ENCODE measurements at places on chromosomes 1 and 21.

DNA sequence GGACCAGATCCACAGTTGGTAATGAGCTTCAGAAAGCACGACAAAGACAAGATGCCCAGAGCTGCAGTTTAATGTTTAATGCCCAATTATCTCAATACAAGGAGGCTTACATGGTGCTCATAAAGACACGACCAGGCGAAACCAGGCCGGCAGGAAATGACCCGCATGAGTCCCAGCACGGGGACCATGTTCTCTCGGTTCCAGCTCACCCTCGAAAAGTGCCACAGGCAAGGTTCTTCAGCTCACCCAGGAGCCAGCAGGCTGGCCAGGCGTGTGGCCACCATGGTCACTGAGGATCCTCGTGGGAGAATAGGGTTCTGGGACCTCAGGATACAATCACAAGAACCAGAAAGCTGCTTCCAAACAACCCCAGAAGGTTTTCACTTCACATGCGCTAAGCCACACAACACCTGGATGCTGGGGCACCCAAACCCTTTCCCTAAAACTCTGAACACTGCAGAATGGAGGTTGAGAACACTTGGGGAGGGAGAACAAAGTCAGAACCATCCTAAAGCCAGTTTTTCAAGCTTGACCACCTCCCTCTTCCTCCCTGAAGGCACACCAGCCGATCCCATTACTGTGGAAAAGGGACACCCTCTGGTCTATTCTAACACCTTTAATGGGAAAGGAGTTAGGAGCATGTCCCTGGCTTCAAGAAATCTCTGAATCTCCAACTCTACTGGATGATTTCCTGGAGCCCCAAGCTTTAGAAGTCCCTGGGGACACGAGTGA is 22.6 kb upstream of the ASAP3 start:
- DNase-seq = no peak

- no peak for DNase-seq
Measured at GRCh38 chr1:63318201-63318979, 4.0 kb upstream of the FOXD3 start.

- DNase-seq = no peak
Measured at GRCh38 chr1:66931590-66931989, 6.8 kb downstream of the MIER1 start.

- no peak for DNase-seq
Measured at GRCh38 chr1:44619261-44619900, 54.9 kb downstream of the TMEM53 start.

GRCh38 chr1:200778766-200779165 is 40.1 kb downstream of the CAMSAP2 start:
- DNase-seq = no peak

- DNase-seq = no peak
Measured at GRCh38 chr1:9369964-9370788, 77.5 kb downstream of the SPSB1 start.

GRCh38 chr21:44590311-44590721 is 2.0 kb downstream of the KRTAP10-6 start:
- DNase-seq = no peak

DNA sequence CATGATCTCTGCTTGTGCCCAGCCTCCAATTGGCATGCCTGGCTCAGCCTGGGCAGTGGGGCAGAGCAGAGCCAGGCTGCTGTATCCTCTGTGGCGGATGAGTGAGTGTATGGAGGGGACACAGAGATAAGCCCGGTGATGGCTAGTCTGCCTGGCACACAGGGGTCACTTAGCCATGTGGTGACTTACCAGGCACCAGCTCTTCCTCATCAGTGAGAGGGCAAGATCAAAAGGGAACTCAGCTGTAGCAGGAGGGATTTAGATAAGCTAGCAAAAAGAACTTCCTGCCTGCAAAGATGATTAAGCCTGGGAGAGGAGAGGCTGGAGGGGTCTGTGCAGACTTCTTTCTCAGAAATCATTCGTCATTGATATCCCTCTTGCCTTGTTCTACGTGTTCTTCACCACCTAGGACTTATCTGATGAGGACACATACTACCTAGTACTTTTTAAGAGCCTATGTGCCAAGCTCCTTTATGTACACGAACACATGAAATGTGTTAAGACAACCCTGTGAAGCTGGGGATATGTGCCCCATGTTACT is 7.9 kb downstream of the KIF21B start:
- DNase-seq = no peak

DNA sequence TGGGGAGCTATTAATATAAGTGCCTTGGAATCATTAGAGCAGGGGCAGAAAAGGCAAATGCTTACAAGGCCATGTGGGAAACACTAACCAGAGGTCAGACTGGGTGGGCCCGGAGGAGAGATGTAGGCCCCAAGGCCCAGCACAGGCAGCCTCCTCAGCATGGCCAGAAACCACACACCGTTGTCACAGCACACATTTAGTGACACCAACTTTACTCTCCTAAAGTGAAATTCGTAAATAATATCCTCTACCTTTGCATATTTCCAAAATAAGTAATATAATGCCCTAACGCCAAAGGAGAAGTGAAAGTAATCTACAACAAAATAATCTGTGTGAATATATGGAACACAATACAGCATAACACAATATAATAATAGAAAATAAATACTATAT is 62.6 kb downstream of the KIF21B start:
- no peak for DNase-seq

GRCh38 chr1:20361805-20362381 is 71.2 kb downstream of the VWA5B1 start:
- no peak for DNase-seq

GRCh38 chr1:176066709-176067108 is 140.4 kb downstream of the COP1 start:
- no peak for DNase-seq

- DNase-seq = no peak
Measured at GRCh38 chr1:234628089-234628488, 18.1 kb upstream of the IRF2BP2 start.

DNA sequence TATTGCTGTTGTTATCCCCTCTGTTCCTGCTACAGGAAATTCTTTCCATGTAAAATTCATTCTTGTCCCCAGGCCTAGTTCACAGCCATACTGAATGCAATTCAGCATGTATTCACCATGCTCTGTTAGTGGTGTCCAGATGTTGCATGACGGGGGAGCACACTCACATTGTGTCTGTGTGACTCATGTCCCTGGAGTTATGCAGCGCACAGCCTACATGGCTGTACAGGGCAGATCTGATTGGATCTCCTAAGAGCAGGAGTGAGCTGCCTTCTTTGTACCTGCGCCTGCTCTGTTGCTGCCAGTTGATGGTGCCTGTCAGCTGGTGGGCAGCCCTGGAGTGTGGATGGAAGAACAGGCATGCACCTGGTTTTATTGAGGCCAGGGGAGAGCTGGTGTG is 17.6 kb downstream of the HTR6 start:
- no peak for DNase-seq

DNA sequence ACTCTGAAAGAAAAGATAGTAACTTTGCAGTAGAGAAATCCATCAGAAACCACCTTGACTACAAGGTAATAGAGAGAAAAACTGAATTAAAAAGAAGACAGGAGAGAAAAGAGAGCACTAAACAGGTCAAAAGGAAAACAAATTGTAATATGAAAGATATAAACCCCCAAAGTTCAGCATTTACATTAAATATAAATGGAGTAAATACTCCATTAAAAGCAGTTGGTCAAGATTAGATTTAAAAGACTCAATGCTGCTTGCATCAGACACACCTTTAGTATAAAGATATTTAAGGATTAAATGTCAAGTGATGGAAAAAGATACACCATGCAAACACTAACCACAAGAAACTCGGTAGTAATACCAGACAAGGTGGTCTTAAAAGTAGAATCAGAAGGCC is 110.5 kb downstream of the PEX14 start:
- DNase-seq = no peak

- no peak for DNase-seq
Measured at GRCh38 chr21:31078216-31078615, 39.9 kb upstream of the KRTAP19-8 start.

GRCh38 chr1:168252204-168252733 is 26.5 kb downstream of the SFT2D2 start:
- DNase-seq = no peak

DNA sequence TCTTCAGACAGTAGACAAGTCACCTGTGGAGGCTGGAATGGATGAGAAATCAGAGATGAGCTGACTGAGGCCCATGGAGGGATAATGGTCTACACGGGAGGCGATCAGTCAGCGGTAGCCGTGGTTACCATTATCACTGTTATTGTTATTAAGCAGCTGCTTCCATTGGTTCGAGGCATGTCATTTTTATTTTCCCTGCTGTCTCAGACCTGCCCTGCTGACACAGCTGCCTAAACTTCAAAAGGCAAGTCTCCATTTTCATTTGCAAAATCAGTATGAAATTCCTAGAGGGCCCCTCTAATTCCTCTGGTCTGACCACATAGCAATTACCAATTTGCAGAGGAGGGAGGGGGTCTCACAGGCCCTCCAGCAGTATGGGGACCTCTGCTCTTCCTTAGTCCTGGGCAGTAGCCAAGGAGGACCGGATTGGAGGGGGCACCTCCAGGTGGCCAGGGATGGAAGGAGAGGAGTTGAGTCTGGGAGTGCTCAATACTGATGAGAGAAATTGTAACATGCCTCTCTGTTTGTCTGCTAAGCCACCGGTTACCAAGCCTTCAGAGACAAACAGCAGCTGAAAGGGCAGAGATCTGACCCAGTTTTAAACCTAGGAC is 184.2 kb downstream of the TRABD2B start:
- DNase-seq = no peak

- DNase-seq = no peak
Measured at GRCh38 chr1:3168678-3169077, 99.7 kb downstream of the PRDM16 start.

- DNase-seq = no peak
Measured at GRCh38 chr1:1069711-1070676, 4.1 kb downstream of the RNF223 start.

- DNase-seq = no peak
Measured at GRCh38 chr1:245205396-245205795, 50.6 kb downstream of the KIF26B start.

DNA sequence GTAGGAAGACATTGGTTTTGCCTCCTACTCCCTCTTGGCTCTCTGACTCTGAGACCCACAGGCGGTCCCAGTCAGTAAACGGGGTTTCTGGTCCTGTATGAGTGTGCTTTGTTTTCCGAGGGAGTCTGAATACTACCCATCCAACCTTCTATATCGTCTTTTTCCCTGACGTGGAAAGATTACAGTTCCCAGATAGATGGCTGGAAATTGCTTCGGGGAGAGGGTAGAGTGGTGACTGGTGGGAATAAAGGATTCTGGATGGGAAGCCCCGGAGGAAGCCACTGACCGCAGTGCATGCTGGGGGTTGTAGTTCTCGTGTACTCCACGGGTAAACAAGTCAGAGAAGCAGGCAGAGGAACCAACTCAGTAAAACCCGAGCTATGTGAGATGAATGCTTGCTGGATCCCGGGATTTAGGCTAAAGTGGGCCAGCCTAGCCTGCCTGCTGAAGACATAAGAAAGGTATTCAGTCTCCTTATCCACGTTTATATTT is 66.2 kb upstream of the IRF2BP2 start:
- peak; percentile 17 for DNase-seq

DNA sequence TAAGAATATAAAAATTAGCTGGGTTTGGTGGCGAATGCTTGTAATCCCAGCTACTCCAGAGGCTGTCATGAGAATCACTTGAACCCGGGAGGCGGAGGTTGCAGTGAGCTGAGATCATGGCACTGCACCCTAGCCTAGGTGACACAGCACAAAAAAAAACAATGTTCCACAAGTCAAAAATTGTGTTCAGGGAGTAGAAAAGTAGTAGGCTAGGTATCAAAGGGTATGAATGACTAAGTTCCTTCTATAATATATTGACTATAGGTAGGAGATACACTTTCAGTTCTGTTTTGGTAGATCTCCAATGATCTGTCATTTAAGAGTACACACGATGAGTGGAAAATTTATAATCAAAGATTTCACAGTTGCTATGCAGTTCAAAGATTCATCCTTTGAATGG is 16.7 kb downstream of the USP48 start:
- DNase-seq = no peak

GRCh38 chr1:66380452-66381212 is 153.3 kb upstream of the SGIP1 start:
- no peak for DNase-seq

DNA sequence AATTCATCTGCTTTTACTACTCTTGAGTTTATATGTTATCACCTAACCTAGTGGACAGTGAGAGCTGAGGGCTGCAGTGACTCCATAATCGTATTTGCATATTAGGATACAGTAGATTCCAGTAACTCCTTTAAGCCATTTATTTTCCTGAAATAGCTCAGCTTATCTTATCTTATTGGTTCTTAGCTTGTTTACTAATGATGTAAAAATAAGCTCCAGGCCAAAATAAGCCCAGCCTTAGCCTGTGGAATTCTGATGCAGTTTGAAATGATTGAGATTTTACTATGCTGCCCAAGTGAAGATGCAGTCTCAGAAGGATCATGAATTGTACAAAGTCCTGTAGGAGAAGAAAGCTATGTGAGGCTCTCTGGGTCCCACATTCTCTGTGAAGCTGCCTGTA is 18.1 kb downstream of the ATP1A1 start:
- no peak for DNase-seq

GRCh38 chr1:235100194-235100772 is 28.4 kb downstream of the TOMM20 start:
- no peak for DNase-seq

GRCh38 chr21:37546949-37547614 is 180.5 kb downstream of the DYRK1A start:
- no peak for DNase-seq

DNA sequence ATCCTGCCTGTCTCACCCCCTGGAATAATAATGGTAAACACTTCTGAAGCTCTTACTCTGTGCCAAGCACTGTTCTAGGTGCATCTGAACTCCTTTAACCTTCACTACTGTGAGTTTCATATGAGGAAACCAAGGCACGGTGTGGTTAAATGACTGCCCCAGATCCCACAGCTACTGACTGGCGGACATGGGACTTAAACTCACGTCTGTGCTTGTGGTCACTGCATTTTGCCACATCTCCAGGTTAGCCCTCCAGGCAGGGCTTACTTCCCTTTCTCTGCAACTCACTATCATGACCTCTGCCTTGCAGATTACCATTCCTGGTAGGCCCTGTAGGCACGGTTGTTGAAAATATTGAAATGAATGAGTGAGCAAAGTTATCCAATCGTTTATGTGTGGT is 83.4 kb downstream of the ADSS2 start:
- no peak for DNase-seq

- DNase-seq = no peak
Measured at GRCh38 chr1:163241746-163242145, 39.0 kb upstream of the RGS5 start.

GRCh38 chr1:220732137-220732536 is 16.0 kb upstream of the MTARC2 start:
- DNase-seq = no peak

DNA sequence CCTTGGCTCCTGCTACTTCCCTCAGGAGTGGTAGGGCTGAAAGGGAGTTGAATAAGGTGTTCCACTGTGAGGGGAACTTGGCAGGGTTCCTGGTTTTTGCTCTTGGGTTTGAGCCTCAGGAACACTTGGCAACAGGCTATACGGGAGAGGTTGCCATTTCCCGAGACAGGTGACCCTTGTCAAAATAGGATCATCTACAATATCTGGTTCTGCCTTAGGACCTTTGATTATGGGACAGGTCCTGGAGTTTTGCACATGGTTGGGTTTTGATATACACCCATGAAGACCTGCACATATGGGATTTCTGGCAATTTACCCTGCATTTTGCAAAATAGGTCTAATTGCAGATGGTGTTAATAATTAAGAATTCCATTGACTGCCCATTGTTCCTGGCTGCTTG is 31.1 kb downstream of the YY1AP1 start:
- DNase-seq = no peak

Data from NCI-H524 treated with DMSO at 0.1 percent for 48 hours (cell line).